ENCODE measurements at places on chromosomes 11 and 22. TPM values are rescaled to one million over a fixed set of nuclear protein-coding genes. Genes with fewer than 3 reads are reported as not detected.

MPZL3 gene
- total RNA-seq = 0.06 TPM

FOSL1 gene
- total RNA-seq = 19.4 TPM

CRYBA4 gene
- total RNA-seq = not detected

HSPB2 gene
- total RNA-seq = 0.94 TPM

OR8B4 gene
- not detected for total RNA-seq

PRRG4 gene
- total RNA-seq = 0.06 TPM

LMO1 gene
- total RNA-seq = not detected
